ENCODE measurements at places on chromosomes 7 and 10.

DNA sequence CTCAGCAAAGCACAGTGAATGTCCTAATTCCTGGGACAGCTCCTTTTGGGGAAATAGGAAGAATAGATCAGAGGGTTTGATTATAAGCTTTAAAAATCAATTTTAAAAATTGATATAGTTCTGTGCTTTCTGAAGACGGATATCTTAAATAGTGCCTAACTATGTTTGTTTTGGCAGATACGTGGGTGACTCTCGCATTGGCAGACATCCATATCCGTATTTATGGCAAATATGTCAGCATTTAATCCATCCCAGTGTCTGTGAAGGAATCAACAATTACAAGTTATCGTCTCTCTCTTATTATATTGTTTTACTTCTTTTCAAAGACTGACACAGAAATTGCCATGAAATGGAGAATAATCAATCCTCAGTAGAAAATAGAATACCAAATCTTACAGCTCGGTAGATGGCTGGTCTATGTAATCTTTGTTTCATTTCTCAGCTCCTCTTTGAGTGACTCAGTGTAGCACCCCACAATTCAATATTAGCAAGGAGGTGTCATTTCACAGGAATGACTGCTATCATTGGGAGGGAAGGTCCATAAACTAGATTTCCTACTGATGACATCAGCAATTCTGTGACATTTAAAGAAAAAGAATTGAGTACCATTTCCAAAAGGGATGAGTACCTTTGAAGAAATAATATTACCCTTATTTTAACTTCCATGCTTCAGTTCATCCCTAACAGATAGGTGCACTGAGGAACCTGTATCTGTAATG is 186.4 kb upstream of the NFE2L3 start:
- H3K36me3 ChIP-seq: peaks cover 7% of the 10 kb centered on the region
- no peak overlapping the region for H3K27ac ChIP-seq
- no peak overlapping the region for H3K4me3 ChIP-seq
- H3K27me3 ChIP-seq: peaks cover 69% of the 10 kb centered on the region
- peaks cover 19% of the 10 kb centered on the region for H3K4me1 ChIP-seq

- H3K36me3 ChIP-seq: no peaks in the 10 kb centered on the region
- no peaks in the 10 kb centered on the region for H3K27me3 ChIP-seq
- H3K4me3 ChIP-seq: no peak overlapping the region
- no peak overlapping the region for H3K27ac ChIP-seq
- H3K4me1 ChIP-seq: no peaks in the 10 kb centered on the region
These were observed 104.6 kb upstream of the CTBP2 start for GRCh38 chr10:125264757-125265578.

GRCh38 chr7:74306004-74306729 is 17.0 kb downstream of the CLIP2 start:
- no peak for DNase-seq
- H3K27me3 ChIP-seq: peaks cover 15% of the 10 kb centered on the region
- H3K4me3 ChIP-seq: peak overlapping the region; percentile 41
- H3K36me3 ChIP-seq: no peaks in the 10 kb centered on the region

DNA sequence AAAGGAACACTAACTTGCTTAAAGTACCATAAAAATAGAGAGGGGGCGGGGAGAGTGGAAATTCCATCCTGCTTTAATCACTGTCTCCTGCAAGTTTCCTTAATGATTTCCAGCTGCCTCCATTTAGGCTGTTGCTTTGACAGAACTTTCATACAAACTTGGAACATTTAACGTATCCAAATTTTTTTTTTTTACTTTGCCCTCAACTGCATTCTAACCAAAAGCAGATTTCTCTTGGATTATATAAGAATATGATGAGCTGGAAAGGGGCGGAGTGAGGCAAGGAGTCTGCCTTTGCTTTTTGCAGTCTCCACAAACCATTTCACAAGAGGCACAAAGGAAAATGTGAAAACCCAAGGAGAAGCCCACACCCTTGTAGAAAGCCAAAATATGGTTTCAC is 46.6 kb upstream of the COL1A2 start:
- no peaks in the 10 kb centered on the region for H3K4me1 ChIP-seq
- no peak overlapping the region for H3K27ac ChIP-seq
- H3K4me3 ChIP-seq: no peak overlapping the region
- DNase-seq: no peak
- H3K36me3 ChIP-seq: no peaks in the 10 kb centered on the region
- peaks cover 14% of the 10 kb centered on the region for H3K27me3 ChIP-seq

DNA sequence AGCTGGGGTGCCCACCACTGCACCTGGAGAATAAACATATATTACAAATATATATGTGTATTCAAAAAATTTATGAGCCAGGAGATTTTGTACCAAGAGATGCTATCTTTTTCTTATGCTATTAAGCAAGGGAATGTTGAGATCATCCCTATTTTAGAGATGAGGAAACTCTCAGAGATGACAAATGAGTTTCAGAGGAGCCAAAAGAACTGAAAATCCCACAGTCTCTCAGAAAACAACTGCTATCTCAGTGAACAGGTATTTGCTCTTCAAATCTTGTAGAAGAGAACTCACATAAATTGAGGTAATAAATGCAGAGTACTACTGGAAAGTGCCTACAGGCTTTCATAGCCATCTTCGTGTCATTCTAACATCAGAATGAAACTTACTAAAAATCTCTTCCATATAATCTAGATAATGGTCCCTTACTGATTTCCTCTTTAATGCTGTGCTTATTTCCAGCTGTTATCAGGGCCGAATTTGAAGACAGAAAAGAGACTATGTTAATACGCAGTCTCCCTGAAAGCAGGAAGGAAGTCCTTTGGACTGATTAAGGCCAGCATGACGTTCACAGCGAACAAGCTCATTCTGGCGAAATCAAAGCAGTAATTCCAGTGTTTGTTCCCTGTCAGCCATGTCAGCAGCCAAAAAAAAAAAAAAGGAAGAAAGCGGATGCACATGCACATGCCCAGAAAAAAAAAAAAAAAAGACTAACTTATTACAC is 29.4 kb upstream of the ANAPC16 start:
- peaks cover 4% of the 10 kb centered on the region for H3K36me3 ChIP-seq
- H3K4me1 ChIP-seq: peaks cover 4% of the 10 kb centered on the region
- DNase-seq: no peak
- H3K27me3 ChIP-seq: no peaks in the 10 kb centered on the region
- H3K27ac ChIP-seq: no peak overlapping the region

GRCh38 chr7:144391823-144392255 is 11.7 kb downstream of the NOBOX start:
- peak overlapping the region; percentile 53 for H3K4me3 ChIP-seq
- H3K27ac ChIP-seq: peak overlapping the region; percentile 6
- H3K4me1 ChIP-seq: peaks cover 15% of the 10 kb centered on the region
- H3K27me3 ChIP-seq: peaks cover 14% of the 10 kb centered on the region
- no peaks in the 10 kb centered on the region for H3K36me3 ChIP-seq

DNA sequence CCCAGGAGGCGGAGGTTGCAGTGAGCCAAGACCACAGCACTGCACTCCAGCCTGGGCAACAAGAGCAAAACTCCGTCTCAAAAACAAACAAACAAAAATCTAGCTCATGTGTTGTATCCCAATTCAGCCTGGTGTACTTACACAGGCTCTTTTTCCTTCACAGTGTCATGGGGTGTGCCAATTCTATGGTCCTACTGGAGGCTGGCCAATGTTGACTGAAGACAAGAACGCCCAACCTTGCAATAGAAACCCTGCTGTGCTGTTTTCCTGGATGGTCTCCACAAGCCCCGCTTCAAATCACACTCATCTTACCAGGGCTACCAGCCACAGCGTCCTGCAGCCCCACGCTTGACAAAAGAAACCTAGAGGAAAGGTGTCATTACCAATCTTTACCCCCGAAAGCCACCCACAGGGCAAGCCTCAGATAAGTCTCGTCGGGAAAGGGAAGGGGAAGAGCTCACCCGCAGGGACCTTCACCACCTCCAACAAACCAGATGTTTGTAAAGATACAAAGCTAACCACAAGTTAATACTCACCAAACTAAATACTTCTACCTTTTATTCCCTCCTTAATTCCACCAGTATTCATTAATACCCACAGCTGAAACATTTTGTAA is 64.8 kb downstream of the TNS3 start:
- no peak overlapping the region for H3K4me3 ChIP-seq
- no peaks in the 10 kb centered on the region for H3K27me3 ChIP-seq
- no peaks in the 10 kb centered on the region for H3K36me3 ChIP-seq
- H3K27ac ChIP-seq: no peak overlapping the region

DNA sequence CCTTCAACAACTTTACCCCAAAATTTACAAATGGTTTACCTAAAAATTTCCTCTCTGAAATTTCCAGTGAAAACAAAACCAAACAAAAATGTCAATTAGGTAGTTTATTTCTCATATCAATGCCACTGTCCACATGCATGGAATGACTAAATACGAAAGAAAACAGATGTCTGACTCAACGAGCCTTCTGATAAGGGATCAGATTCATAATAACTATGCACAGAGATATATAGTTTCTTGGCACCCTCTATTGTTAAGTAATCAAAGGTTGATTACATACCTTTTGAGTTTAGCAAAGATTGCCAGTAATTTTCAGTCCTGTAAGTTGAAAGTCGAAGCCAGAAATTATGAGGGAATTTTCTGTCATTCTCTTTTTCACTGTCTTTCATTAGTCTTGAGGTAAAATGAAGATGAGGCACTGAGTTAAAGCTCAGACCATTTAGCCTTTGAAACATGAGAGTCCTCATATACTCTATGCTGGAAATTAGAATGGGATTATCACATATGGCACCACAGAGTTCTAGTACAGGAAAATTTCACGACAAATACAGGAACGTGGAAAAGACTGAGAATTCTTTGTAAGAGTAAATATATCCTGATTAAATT is 519.1 kb upstream of the ANKRD30A start:
- no peaks in the 10 kb centered on the region for H3K4me1 ChIP-seq
- H3K27ac ChIP-seq: no peak overlapping the region
- H3K4me3 ChIP-seq: no peak overlapping the region
- H3K27me3 ChIP-seq: no peaks in the 10 kb centered on the region
